ENCODE measurements at places on chromosomes 4 and X.

DNA sequence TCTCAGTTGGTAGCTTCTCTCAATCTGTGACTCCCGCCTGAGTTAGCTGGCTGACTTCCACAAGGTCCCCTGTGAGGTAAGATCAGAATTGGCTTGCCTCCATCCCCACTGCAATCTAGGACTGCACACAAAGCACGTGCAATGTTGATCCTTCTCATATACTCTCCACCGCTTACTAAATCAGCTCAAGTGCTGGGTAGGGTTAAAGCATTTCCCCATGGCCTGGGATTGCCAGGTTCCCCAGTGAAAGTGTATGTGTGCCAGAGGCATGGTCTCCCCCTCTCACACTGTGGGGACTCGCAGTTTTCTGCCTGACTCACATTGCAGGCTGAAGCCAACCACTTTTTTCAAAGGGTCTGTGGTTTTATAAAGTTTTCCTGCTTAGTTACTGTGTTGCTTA lies 886.9 kb downstream of the FAM133A start:
- no peak for DNase-seq

- no peak for DNase-seq
These were observed 179.7 kb downstream of the STIM2 start for GRCh38 chr4:27040356-27040755.

- peak; percentile 8 for DNase-seq
These were observed 551 bp downstream of the NPNT start for GRCh38 chr4:105895583-105896460.

GRCh38 chrX:47164420-47164819 lies 19.4 kb downstream of the RBM10 start:
- no peak for DNase-seq

DNA sequence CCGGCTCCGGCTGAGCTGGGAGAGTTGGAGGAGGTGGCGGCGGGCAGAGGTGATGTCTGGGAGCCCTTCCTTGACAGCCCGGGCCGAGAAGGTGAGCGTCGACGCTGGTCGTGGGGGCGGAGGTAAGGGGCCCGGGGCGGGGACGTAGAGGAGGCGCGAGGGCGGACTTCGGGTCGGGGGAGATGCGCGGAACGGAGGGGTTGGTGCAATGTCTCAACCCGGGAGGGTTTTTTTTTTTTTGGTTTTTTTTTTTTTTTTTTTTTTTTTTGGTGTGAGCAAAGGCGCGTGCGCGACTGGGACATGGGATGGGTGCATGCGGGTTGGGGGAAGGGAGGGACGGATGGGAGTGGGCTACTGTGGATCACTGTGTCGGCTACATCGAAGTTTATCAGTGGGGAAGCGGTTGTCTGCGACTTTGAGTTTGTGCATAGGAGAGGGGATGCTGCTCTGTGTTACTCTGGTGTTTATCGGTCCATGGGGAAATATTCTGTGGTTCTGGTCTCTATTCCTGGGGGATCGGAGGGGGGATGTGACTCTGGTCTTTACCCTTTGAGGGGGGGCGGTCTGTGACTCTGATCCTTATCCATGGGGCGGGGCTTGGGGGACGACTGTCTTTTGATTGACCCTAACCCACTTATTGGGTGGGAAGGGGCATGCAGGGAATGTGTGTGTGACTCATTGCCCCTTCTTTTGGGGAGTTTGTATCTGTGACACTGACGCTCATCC lies 537 bp downstream of the RBM10 start:
- no peak for DNase-seq

GRCh38 chr4:153643406-153644383 lies 40.4 kb upstream of the TLR2 start:
- DNase-seq, result no peak

DNA sequence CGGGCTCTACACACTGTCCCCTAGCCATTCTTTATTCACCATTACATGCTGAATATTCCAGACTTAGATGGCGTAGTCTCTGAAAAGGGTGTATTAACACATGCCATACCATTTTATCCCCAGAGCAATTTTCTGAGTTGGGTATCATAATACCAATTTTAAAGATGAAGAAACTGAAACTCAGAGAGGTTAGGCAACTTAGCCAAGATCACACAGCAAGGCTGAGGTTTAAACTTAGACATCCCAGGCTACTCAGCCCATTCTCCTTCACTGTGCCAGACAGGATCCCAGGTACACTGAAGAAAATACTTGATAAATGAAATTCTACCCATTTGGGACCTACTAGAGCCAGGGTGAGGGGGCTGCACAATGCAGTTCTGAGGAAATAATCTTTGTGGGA lies 67.4 kb upstream of the ARHGAP36 start:
- DNase-seq, result no peak

GRCh38 chr4:103067841-103068547 lies 8.6 kb downstream of the SLC9B2 start:
- no peak for DNase-seq

GRCh38 chr4:174873931-174874330 lies 44.2 kb upstream of the ADAM29 start:
- no peak for DNase-seq

GRCh38 chr4:16627999-16628398 lies 270.4 kb downstream of the LDB2 start:
- no peak for DNase-seq

GRCh38 chrX:147859666-147860065 lies 52.1 kb upstream of the FMR1 start:
- DNase-seq, result no peak

GRCh38 chr4:15400226-15400625 lies 27.6 kb upstream of the C1QTNF7 start:
- no peak for DNase-seq

GRCh38 chr4:181488926-181489325 lies 754.3 kb upstream of the TENM3 start:
- DNase-seq, result no peak

GRCh38 chrX:74259885-74260491 lies 44.0 kb upstream of the ZCCHC13 start:
- DNase-seq, result no peak

DNA sequence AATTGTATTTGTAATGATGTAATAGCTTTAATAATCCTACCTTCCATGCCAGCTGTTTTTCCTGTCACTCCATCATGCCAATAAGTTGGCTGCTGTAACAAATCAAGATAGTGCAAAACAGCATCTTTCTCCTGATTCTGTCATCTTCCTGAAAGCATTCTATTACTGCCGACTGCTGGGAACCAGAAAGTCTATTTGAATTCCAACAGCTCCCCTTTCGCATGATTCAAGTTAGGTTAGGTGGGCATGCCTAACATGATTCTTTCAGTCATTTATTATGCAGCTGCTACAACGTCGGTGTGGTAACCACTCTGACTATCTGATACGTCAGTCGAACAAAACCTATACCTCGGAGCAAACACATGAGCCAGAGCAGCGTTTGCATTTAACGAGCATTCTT lies 127.9 kb upstream of the DMD start:
- no peak for DNase-seq

DNA sequence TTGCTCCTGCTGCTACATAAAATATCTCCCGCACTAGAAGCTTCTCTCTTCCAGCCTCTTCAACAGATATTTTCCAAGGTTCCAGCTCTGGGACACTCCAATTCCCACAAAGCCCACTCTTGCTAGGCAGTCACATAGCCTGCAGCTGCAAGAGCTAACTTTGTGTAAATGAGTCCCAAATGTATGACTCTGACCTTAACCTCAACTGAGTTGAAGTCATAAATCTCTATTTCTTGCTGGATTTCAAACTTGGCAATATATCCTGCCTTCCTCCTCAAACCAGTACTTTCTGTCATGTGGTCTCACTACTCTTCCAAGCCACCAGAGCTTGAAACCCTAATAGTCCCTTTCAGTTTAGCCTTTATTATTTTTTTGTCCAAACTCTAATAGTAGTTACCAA lies 315.4 kb upstream of the GRIA3 start:
- no peak for DNase-seq

- no peak for DNase-seq
These were observed 62.6 kb downstream of the CHIC2 start for GRCh38 chr4:54001668-54002365.

- peak; percentile 13 for DNase-seq
These were observed 137.6 kb downstream of the EGF start for GRCh38 chr4:110049951-110050925.

GRCh38 chr4:125097729-125098128 lies 217.0 kb upstream of the FAT4 start:
- no peak for DNase-seq

DNA sequence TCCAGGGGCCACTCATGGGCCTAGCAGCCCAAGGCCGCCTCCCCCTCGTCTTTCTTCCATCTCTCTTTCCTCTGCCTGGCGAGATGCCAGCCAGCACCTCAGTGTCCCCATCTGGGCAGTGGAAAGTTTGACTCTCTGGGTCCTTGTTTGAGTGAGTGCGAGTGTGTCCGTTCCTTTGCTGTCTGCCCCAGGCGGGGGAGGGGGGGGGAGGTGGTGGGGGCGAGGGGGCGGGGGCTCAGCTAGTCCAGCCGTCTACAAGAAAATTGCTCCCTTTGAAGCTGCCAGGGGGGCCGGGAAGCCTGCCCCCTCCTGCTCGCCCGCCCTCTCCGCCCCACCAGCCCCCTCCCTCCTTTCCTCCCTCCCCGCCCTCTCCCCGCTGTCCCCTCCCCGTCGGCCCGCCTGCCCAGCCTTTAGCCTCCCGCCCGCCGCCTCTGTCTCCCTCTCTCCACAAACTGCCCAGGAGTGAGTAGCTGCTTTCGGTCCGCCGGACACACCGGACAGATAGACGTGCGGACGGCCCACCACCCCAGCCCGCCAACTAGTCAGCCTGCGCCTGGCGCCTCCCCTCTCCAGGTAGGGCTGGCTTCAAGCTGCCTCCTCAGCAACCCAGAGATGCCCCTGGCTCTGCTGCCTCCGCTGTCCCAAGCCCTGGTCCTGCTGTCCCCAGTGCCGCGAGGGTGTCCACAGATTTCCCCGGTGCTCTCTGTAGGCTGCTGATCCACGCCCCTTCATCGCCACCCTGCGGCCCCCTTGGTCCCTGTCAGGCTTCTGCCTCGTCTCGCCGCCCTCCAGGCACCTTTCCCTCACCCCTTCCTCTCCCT lies at the start of gene BGN:
Gene BGN, plus strand, starts transcription at position 440 of the 821 bp plus-strand sequence. CDS start 9,652 bp downstream, outside the sequence.
- no peak for DNase-seq

Measured in stimulated activated CD4-positive, alpha-beta T cell treated with anti-CD3 and anti-CD28 coated beads, TNF-alpha, amount 100 ng/mL, for 24 hours (primary cell).